Stimulated activated CD8-positive, alpha-beta memory T cell treated with anti-CD3 and anti-CD28 coated beads, Interleukin-15, amount 100 ng/mL, for 24 hours (primary cell): ENCODE measurements at places on chromosomes 3 and 15.

- no peak for DNase-seq
These were observed 65.1 kb upstream of the TBL1XR1 start for GRCh38 chr3:177262396-177262795.

- DNase-seq: no peak
These were observed 396.6 kb downstream of the GABRB3 start for GRCh38 chr15:26376243-26376642.

GRCh38 chr15:95346721-95347475 is 983.6 kb upstream of the NR2F2 start:
- no peak for DNase-seq

- DNase-seq: peak; percentile 14
These were observed 30.3 kb downstream of the CDC25A start for GRCh38 chr3:48157950-48158376.

- no peak for DNase-seq
These were observed 875 bp upstream of the NT5DC2 start for GRCh38 chr3:52534281-52535183.

GRCh38 chr3:47430606-47431005 is 45.1 kb downstream of the SCAP start:
- no peak for DNase-seq

DNA sequence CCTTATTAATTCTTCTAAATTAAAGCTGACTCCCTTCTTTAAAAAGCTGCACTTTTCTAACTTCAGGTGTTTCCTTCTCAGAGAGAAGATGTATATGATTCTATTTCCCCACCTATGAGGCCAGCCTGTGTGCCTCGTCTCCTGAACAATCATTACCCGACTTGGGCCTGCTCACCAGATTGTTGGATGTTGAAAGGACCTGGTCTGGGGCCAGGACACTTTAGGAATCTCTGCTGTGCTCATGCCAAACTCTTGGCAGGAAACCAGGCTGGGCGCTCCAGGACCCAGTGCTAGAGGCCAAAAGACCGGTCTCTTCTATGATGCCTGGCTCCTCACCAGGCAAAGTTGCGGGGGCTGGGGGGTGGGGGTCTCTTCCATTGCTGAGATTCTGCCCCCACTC is 16.9 kb upstream of the LRRC31 start:
- no peak for DNase-seq

DNA sequence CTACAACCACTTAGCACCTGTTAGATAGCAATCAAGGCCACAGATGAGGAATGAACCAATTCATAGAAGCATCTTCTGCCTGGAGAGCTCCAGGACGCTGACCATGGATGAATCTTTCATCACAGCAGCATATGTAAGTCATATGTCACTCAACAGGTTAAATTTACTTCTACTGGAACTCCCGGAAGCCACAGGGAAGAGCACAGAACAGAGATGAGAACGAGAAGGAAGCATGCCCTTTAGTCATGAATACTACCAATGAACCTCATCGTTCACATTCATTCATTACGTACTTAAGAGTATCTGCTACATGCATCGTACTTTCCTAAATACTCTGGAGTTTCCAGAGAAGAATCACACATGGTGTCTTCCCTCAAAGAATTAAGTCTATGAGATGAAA is 192.8 kb downstream of the STT3B start:
- no peak for DNase-seq

GRCh38 chr3:85271911-85272310 is 313.1 kb downstream of the CADM2 start:
- no peak for DNase-seq

DNA sequence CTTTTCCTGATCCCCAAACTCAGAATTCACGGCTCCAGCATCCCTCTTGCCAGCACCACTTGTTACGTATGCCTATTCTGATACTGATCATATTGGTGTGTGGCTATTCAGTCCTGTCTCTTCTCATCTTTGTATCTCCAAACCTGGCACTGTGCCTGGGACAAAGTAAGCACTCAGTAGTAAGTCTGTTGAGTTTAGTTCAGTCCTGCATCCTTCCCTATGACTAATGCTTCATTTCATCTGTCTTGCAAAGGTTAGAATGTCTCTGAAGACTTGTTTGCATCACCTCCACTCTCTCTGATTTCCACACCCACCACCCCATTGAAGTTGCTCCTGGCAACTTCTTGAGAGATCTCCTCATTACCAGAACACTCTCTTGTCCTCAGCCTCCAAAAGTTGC is 80.3 kb downstream of the HMG20A start:
- no peak for DNase-seq
